ENCODE measurements at places on chromosomes 1 and 21. TPM values are rescaled to one million over a fixed set of nuclear protein-coding genes. Genes with fewer than 3 reads are reported as not detected.

POU3F1 gene
- not detected for polyA plus RNA-seq

LCE1F gene
- polyA plus RNA-seq = not detected

CFAP107 gene
- polyA plus RNA-seq = not detected

LCE3D gene
- polyA plus RNA-seq = not detected

TDRD5 gene
- not detected for polyA plus RNA-seq

SYTL1 gene
- polyA plus RNA-seq = 0.32 TPM

CLCNKB gene
- polyA plus RNA-seq = 0.21 TPM

NRDC gene
- 172 TPM for polyA plus RNA-seq

SPTA1 gene
- polyA plus RNA-seq = 0.01 TPM

CSF3R gene
- polyA plus RNA-seq = not detected

VAMP3 gene
- polyA plus RNA-seq = 154 TPM

OR2T4 gene
- polyA plus RNA-seq = not detected

THEM5 gene
- not detected for polyA plus RNA-seq

TINAGL1 gene
- 0.36 TPM for polyA plus RNA-seq

GPR153 gene
- polyA plus RNA-seq = 6.1 TPM

IL20 gene
- polyA plus RNA-seq = not detected

NES gene
- polyA plus RNA-seq = 15.7 TPM

PADI4 gene
- not detected for polyA plus RNA-seq

ETV3L gene
- polyA plus RNA-seq = 0.04 TPM

ENTREP3 gene
- polyA plus RNA-seq = 12.3 TPM

AGBL4 gene
- polyA plus RNA-seq = not detected

CD164L2 gene
- not detected for polyA plus RNA-seq

RNF223 gene
- not detected for polyA plus RNA-seq

LCE1A gene
- not detected for polyA plus RNA-seq

SPRR2A gene
- polyA plus RNA-seq = not detected

KRTAP24-1 gene
- polyA plus RNA-seq = not detected

PDZK1IP1 gene
- not detected for polyA plus RNA-seq

ELF3 gene
- polyA plus RNA-seq = 0.72 TPM

OLIG2 gene
- polyA plus RNA-seq = not detected

FAM89A gene
- polyA plus RNA-seq = 13.8 TPM

TFB2M gene
- 23.2 TPM for polyA plus RNA-seq

ANGPTL3 gene
- polyA plus RNA-seq = not detected

RAP1GAP gene
- 0.14 TPM for polyA plus RNA-seq

C1orf185 gene
- not detected for polyA plus RNA-seq

GNAT2 gene
- not detected for polyA plus RNA-seq

TSPAN2 gene
- polyA plus RNA-seq = 4.0 TPM

S100A2 gene
- 5.2 TPM for polyA plus RNA-seq

WDR26 gene
- polyA plus RNA-seq = 58.7 TPM

PCBP3 gene
- polyA plus RNA-seq = 1.6 TPM

F5 gene
- polyA plus RNA-seq = not detected

S100A14 gene
- 0.09 TPM for polyA plus RNA-seq

AZIN2 gene
- 7.0 TPM for polyA plus RNA-seq

RNU1-4 gene
- polyA plus RNA-seq = not detected

GUCA2B gene
- not detected for polyA plus RNA-seq

PI4KB gene
- 75.2 TPM for polyA plus RNA-seq

FAM110D gene
- not detected for polyA plus RNA-seq

PROK1 gene
- polyA plus RNA-seq = not detected

ADCY10 gene
- polyA plus RNA-seq = 0.11 TPM

AMY2A gene
- not detected for polyA plus RNA-seq

TNFRSF1B gene
- 5.9 TPM for polyA plus RNA-seq

SELP gene
- not detected for polyA plus RNA-seq

MAP3K21 gene
- polyA plus RNA-seq = 0.24 TPM

HAO2 gene
- not detected for polyA plus RNA-seq

Measured in AG04450 (cell line).